Esophagus squamous epithelium (tissue), 5 donors: ENCODE measurements at places on chromosomes 2 and 18. TPM values are rescaled to one million over a fixed set of nuclear protein-coding genes. Genes with fewer than 3 reads are reported as not detected.

DNA sequence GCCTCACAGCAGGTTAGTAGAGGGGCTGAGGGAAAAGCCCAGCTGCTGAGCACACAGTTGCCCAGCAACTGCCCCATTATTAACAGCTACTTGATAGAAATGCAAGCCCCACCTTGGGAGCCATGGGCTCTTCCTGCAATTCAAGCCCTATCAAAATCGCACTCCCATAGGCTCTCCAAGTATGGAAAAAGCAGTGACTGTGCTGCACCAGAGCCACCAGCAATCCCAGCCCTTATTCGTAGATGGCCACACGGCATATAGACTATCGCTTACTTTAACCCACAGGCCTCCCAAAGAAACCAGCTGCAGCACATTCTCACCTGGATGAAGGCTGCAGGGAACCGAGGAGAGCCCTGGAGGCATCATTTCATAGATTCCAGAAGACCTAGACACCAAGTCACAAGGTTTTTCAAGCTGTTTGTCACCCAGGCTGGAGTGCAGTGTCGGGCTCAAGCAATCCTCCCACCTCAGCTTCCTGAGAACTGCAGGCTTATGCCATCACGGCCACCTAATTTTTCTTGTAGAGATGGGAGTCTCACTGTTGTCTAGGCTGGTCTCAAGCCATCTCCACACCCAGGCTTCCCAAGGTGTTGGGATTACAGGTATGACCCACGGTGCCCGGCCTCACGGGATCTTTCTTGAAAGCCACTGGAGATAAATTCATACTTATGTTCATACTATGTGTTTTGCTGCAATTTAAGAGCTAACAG is 11.3 kb downstream of the NCL start:
- no peaks in the 10 kb centered on the region for H3K27me3 ChIP-seq
- H3K4me1 ChIP-seq, result no peaks in the 10 kb centered on the region
- DNase-seq, result no peak
- H3K36me3 ChIP-seq, result peaks cover 56% of the 10 kb centered on the region
- H3K4me3 ChIP-seq, result no peak overlapping the region

- H3K27ac ChIP-seq, result no peak overlapping the region
- no peaks in the 10 kb centered on the region for H3K27me3 ChIP-seq
- H3K4me3 ChIP-seq, result no peak overlapping the region
- H3K4me1 ChIP-seq, result peaks cover 49% of the 10 kb centered on the region
These were observed 4.3 kb downstream of the CASP8 start for GRCh38 chr2:201264472-201265173.

DNA sequence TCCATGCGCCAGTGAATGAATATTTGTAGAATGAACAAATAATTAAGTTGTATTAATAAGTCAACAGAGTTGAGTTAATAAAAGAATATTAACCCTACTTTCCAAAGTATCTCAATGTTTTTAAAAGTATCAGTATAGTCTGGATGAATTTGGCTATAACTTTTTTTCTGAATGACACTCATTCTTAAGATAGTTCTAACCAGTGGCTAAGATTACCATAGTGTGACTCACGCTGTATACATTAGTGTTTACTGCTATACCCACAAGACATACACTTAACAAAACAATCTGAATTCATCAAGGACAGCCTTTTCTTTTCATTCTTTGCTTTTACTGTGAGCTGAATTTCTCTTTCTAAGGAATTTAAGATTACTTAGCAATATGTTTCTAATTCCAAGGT is 77.0 kb upstream of the PDE1A start:
- DNase-seq, result no peak
- no peaks in the 10 kb centered on the region for H3K27me3 ChIP-seq
- no peak overlapping the region for H3K4me3 ChIP-seq
- no peaks in the 10 kb centered on the region for H3K36me3 ChIP-seq

DNA sequence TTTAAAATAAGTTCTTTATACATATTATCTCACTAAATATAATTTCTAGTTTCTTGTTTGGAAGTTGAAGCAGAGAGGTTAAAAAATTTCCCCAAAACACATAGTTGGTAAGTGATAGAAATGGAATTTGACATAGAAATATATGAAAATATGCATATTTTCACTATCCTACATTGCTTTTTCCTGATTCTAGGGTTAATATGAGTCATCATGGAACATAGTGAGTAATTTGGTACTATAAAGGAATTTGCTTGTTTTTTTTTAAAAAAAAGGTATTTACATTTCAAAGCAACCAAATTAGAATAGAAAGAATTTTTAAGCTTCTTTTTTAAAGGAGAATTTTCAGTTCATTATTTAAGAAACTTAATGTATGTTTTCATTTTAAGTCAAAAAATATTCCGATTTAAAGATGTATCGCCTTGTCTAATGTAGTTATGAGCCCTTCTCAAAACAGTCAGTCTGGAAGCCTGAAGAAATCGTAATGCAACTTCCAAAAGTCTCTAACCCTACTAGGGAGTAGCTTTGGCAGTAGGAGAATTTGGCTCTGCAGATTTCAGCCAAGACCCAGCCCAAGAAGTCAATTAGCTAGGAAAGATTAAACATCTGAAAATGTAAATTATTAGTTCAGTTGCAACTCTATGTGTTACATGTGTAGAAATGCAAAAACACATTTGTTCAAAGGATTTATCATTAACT is 147.3 kb downstream of the RDH14 start:
- H3K4me3 ChIP-seq, result no peak overlapping the region
- H3K27me3 ChIP-seq, result no peaks in the 10 kb centered on the region
- no peaks in the 10 kb centered on the region for H3K4me1 ChIP-seq
- no peak overlapping the region for H3K27ac ChIP-seq

- no peak overlapping the region for H3K27ac ChIP-seq
- peaks cover 8% of the 10 kb centered on the region for H3K4me1 ChIP-seq
- H3K36me3 ChIP-seq, result no peaks in the 10 kb centered on the region
- no peak overlapping the region for H3K4me3 ChIP-seq
- no peaks in the 10 kb centered on the region for H3K27me3 ChIP-seq
These were observed 12.0 kb upstream of the MTA3 start for GRCh38 chr2:42556315-42556890.

DNA sequence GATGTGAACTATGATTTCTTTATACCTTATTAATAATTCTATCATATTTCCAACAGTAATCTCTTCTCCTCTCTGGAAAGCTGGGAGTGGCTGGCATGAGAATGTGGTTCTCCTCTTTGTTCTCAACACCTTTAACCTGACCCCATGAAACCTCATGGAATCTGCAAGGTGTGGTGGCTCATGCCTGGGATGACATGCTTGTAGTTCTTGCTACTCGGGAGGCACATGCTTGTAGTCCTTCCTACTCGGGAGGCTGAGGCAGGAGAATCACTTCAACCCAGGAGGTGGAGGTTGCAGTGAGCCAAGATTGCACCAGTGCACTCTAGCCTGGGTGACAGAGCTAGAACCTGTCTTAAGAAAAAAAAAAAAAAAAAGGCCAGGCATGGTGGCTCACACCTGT is 10.8 kb upstream of the CDCA7 start:
- H3K4me3 ChIP-seq, result no peak overlapping the region
- H3K4me1 ChIP-seq, result no peaks in the 10 kb centered on the region
- DNase-seq, result no peak
- H3K27me3 ChIP-seq, result no peaks in the 10 kb centered on the region
- H3K27ac ChIP-seq, result no peak overlapping the region

DNA sequence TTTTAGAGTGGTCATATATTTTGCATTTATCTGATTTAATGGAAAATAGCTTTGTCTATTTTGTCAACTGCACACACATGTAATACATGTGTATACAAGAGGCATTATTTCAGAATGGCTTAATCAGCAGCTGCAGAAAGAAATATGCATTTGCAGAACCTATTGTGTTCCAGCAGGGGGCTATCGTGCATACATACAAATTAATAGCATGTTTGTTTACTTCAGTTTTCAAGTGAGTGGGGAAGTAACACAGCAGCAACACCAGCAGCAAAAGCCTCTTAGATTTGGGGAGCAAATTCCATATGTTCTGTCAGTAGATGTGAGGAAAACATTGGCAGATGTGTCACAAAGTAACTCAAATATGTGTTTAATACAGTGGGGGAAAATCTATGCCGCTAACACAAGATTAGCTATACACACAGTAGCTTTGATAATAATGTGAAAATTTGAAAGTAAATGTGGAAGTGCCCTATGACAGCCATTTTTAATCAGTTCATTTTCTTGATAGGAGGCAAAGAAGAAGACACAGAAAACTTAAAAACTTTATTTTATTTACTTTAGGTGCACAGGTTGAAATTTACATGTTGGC is 218.1 kb downstream of the WDR7 start:
- H3K27ac ChIP-seq, result no peak overlapping the region
- H3K4me3 ChIP-seq, result no peak overlapping the region
- no peak for DNase-seq
- no peaks in the 10 kb centered on the region for H3K27me3 ChIP-seq
- no peaks in the 10 kb centered on the region for H3K4me1 ChIP-seq

GRCh38 chr2:98479959-98480524 is 35.4 kb downstream of the INPP4A start:
- no peaks in the 10 kb centered on the region for H3K36me3 ChIP-seq
- no peak for DNase-seq
- H3K27ac ChIP-seq, result no peak overlapping the region
- peaks cover 37% of the 10 kb centered on the region for H3K4me1 ChIP-seq

DNA sequence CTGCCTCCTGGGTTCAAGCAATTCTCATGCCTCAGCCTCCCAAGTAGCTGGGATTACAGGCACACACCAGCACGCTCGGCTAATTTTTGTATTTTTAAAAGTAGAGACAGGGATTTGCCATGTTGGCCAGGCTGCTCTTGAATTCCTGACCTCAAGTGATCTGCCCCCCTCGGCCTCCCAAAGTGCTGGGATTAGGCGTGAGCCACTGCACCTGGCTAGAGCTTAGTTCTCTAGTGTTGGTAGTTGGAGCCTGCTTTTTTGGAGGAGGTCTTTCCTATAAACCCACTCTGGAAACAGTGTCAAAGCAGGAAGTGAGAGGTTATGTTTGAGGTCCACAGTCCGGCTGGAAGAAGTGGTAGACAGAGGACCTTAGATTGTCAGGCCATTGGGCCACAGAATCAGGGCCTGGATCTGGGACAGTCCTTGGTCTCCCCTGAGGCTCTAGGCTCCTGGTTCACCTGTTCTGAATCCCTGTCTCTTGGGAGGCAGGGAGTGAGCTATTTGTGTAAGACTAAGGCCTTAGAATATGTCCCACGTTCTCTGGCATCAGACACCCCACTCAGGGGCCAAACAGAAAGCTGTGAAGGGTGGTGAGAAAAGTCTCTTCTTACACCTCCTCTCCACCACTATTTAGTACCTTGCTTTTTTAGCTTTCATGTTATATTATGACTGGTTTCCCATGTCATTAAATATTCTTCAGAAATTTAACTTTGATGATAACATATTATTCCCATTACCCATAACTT is 34.5 kb downstream of the PCBP1 start:
- H3K27me3 ChIP-seq, result no peaks in the 10 kb centered on the region
- no peak overlapping the region for H3K4me3 ChIP-seq
- H3K36me3 ChIP-seq, result no peaks in the 10 kb centered on the region
- peak overlapping the region; percentile 52 for H3K27ac ChIP-seq
- peaks cover 11% of the 10 kb centered on the region for H3K4me1 ChIP-seq

GRCh38 chr2:25285265-25286024 is 56.3 kb downstream of the DNMT3A start:
- H3K27me3 ChIP-seq, result no peaks in the 10 kb centered on the region
- no peak overlapping the region for H3K4me3 ChIP-seq
- peaks cover 6% of the 10 kb centered on the region for H3K36me3 ChIP-seq
- no peak for DNase-seq
- peaks cover 12% of the 10 kb centered on the region for H3K4me1 ChIP-seq

- H3K27ac ChIP-seq, result no peak overlapping the region
- H3K4me1 ChIP-seq, result no peaks in the 10 kb centered on the region
- no peak overlapping the region for H3K4me3 ChIP-seq
- DNase-seq, result no peak
- H3K36me3 ChIP-seq, result no peaks in the 10 kb centered on the region
These were observed 7.3 kb downstream of the GATA6 start for GRCh38 chr18:22176420-22177326.

- DNase-seq, result no peak
- peak overlapping the region; percentile 77 for H3K27ac ChIP-seq
- H3K36me3 ChIP-seq, result no peaks in the 10 kb centered on the region
- no peaks in the 10 kb centered on the region for H3K27me3 ChIP-seq
These were observed 129.5 kb upstream of the PELI1 start for GRCh38 chr2:64273524-64274398.

GRCh38 chr2:180952731-180953336 is 27.6 kb upstream of the UBE2E3 start:
- H3K4me1 ChIP-seq, result no peaks in the 10 kb centered on the region
- no peaks in the 10 kb centered on the region for H3K36me3 ChIP-seq
- DNase-seq, result no peak

GRCh38 chr2:201058914-201059313 is 12.6 kb downstream of the HYCC2 start:
- H3K4me1 ChIP-seq, result peaks cover 5% of the 10 kb centered on the region
- H3K27me3 ChIP-seq, result no peaks in the 10 kb centered on the region
- H3K36me3 ChIP-seq, result no peaks in the 10 kb centered on the region

GRCh38 chr18:36075862-36076587 is 8.7 kb upstream of the RPRD1A start:
- H3K4me3 ChIP-seq, result no peak overlapping the region
- no peaks in the 10 kb centered on the region for H3K27me3 ChIP-seq
- no peak for DNase-seq
- no peaks in the 10 kb centered on the region for H3K4me1 ChIP-seq
- H3K36me3 ChIP-seq, result no peaks in the 10 kb centered on the region

DNA sequence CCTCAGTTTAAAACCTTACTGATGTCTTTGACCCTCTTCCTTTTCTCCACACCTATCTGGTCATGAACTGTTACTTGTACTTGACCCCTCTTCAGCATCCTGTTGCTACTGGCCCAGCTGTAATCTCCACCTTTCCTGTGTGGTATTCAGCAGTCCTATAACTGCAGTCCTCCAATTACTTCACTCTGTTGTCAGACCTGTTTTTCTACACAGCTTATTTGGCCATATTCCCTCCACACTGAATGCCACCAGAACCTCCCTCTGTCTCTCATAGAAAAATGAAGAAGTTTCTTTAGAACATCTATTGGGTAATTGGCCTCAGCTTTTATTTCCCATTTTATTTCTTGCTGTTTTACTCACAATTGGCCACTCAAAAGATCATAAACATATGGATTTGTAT is 155.4 kb downstream of the ASXL3 start:
- no peaks in the 10 kb centered on the region for H3K4me1 ChIP-seq
- H3K27me3 ChIP-seq, result no peaks in the 10 kb centered on the region
- no peak overlapping the region for H3K27ac ChIP-seq

DNA sequence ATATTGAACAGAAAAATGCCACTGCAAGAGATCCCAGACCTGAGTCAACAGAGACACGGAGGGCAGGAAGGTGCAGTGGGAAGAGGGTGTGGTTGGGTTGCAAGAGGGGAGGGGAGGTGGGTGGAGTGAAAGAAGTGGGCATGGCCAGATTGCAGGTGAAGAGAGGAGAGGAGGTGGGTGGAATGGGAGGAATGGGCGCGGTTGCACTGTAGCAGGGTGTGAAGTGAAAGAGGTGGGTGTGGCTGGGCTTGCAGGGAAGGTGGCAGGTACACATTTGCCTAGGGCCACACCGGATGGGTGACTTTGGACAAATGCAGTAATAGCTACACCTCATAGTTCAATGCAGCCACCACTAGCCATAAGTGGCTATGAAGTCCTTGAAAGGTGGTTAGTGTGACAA is 71.1 kb downstream of the DOCK10 start:
- no peaks in the 10 kb centered on the region for H3K27me3 ChIP-seq
- no peaks in the 10 kb centered on the region for H3K36me3 ChIP-seq
- H3K4me1 ChIP-seq, result no peaks in the 10 kb centered on the region
- H3K27ac ChIP-seq, result peak overlapping the region; percentile 31

- H3K27me3 ChIP-seq, result peaks cover 21% of the 10 kb centered on the region
- no peak for DNase-seq
These were observed 1.2 kb downstream of the RTKN start for GRCh38 chr2:74440378-74441169.

AMER3 gene
- total RNA-seq, result not detected

SLC39A6 gene
- total RNA-seq, result 49.8 TPM

CHST9 gene
- total RNA-seq, result 0.68 TPM

HES6 gene
- total RNA-seq, result 4.1 TPM

FABP1 gene
- total RNA-seq, result not detected

ALK gene
- total RNA-seq, result not detected
